ENCODE measurements at places on chromosomes 16 and 17. TPM values are rescaled to one million over a fixed set of nuclear protein-coding genes. Genes with fewer than 3 reads are reported as not detected.
A peak's percentile ranks its signal among the peaks of the same experiment; 100 is the strongest.

DNA sequence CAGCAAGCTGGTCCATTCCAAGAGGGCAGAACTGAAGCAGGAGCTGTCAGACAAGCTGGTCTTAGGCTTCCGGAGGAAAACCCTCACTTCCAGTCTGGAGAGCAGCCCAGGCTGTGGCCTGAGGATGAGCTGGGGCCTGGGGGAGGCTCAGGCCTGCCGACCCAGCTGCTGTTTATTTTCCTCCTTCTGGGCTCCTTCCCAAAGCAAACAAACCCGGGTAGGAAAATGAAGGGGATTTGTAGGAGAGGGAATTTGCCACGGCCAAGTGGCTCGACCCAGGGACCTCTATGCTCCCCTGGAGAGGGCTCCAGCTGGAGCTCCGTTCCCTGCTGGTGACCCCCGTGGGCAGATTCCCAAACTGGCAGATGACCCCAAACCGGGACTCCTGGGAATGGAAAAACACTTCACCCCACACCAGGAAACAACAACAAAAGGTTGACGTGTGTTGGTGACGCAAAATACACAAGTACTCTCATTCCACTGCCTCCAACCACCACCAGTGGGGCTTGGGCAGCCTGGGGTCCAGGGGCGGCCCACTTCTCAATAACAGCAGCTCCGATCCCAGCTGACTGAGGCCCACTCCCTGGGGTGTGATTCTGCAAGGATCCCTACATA is 8.8 kb downstream of the JUP start:
- DNase-seq = no peak
- peaks cover 24% of the 10 kb centered on the region for H3K4me1 ChIP-seq
- H3K27me3 ChIP-seq = no peaks in the 10 kb centered on the region
- H3K36me3 ChIP-seq = no peaks in the 10 kb centered on the region
- no peak overlapping the region for H3K4me3 ChIP-seq

GRCh38 chr17:57995076-57995956 is 7.3 kb upstream of the VEZF1 start:
- H3K27ac ChIP-seq = peak overlapping the region; percentile 19
- no peak overlapping the region for H3K4me3 ChIP-seq
- peaks cover 7% of the 10 kb centered on the region for H3K36me3 ChIP-seq
- DNase-seq = no peak
- peaks cover 43% of the 10 kb centered on the region for H3K4me1 ChIP-seq

DNA sequence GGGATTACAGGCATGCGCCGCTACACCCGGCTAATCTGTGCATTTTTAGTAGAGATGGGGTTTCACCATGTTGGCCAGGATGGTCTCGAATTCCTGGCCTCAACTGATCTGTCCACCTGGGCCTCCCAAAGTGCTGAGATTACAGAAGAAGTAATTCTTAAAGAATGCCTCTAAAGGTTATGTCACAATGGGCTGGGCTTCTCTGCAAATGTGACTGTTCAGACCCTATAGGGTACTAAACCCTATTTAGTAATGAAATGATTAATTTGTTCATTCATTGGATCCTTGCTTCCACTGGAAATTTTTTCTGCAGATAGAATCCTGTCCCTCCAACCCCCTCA is 108.8 kb upstream of the CORO6 start:
- no peak overlapping the region for H3K4me3 ChIP-seq
- H3K27me3 ChIP-seq = no peaks in the 10 kb centered on the region
- peaks cover 8% of the 10 kb centered on the region for H3K36me3 ChIP-seq
- H3K27ac ChIP-seq = no peak overlapping the region
- no peak for DNase-seq

DNA sequence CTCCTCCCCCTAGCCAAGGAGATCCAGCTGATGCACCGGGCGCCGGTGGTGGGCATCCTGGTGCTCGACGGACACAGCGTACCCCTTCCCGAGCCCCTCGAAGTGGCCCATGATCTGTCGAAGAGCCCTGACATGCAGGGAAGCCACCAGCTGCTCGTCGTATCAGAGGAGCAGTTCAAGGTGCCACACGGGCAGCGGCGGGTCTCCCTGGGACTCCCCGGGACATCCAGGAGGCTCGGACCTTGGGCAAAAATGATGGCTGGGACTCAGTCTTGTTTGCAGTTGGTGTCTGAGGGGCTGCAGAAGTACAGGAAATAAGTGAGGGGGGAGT is 15.8 kb upstream of the MYO15B start:
- H3K4me1 ChIP-seq = peaks cover under 1% of the 10 kb centered on the region
- DNase-seq = no peak

GRCh38 chr16:85369741-85370528 is 243.2 kb upstream of the GSE1 start:
- H3K27me3 ChIP-seq = no peaks in the 10 kb centered on the region
- H3K27ac ChIP-seq = no peak overlapping the region
- no peaks in the 10 kb centered on the region for H3K36me3 ChIP-seq
- DNase-seq = no peak
- H3K4me1 ChIP-seq = peaks cover 36% of the 10 kb centered on the region

DNA sequence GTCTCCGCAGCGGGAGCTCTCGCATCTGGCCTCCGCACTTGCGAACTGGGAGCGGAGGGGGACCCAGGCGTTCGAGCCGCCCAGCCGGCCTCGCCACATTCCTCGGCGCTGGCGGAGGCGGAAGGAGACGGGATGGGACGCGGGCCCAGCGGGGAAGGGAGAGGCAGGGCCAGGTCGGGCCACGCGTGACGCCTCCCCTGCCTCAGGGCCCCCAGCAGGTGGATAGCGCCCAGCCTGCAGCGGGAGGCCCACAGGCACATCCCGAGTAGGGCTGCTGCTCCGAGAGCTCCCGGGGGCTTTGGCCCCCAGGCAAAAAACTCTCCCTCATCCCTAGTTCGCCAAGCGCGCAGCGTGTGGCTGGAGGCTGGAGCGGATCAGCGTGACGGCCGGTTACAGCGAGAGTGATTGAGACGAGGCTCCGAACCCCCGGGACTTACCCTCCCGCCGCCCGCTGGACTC is 800 bp downstream of the PLEKHH3 start:
- peaks cover 3% of the 10 kb centered on the region for H3K27me3 ChIP-seq
- H3K4me1 ChIP-seq = peaks cover 34% of the 10 kb centered on the region
- H3K27ac ChIP-seq = peak overlapping the region; percentile 83
- peak overlapping the region; percentile 97 for H3K4me3 ChIP-seq
- no peak for DNase-seq

DNA sequence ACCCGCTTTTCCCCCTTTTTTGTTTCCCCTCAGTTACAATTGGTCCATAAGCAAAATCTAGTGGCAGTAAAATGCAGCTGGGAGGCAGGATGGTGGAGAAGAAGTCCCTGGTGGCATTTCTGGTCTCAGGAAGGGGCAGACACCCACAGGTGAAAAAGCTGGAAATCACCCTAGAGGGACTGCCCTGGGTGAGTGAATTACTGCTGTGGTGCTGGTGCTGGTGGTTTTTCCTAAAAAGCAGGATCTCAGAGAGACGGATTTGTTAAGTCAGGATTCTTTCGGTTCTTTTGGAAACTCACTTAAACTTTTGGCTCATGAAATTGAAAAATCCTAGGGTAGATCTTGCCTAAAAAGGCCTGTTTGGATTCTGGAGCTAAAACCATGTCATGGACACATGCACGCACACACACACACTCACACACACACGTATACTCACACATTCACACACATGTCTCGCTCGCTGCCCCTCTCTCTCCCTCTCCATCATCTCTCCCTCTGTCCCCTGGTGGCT is 65.8 kb downstream of the NKD1 start:
- H3K4me3 ChIP-seq = no peak overlapping the region
- H3K36me3 ChIP-seq = peaks cover 14% of the 10 kb centered on the region
- H3K27me3 ChIP-seq = no peaks in the 10 kb centered on the region
- H3K4me1 ChIP-seq = peaks cover 42% of the 10 kb centered on the region
- H3K27ac ChIP-seq = no peak overlapping the region

DNA sequence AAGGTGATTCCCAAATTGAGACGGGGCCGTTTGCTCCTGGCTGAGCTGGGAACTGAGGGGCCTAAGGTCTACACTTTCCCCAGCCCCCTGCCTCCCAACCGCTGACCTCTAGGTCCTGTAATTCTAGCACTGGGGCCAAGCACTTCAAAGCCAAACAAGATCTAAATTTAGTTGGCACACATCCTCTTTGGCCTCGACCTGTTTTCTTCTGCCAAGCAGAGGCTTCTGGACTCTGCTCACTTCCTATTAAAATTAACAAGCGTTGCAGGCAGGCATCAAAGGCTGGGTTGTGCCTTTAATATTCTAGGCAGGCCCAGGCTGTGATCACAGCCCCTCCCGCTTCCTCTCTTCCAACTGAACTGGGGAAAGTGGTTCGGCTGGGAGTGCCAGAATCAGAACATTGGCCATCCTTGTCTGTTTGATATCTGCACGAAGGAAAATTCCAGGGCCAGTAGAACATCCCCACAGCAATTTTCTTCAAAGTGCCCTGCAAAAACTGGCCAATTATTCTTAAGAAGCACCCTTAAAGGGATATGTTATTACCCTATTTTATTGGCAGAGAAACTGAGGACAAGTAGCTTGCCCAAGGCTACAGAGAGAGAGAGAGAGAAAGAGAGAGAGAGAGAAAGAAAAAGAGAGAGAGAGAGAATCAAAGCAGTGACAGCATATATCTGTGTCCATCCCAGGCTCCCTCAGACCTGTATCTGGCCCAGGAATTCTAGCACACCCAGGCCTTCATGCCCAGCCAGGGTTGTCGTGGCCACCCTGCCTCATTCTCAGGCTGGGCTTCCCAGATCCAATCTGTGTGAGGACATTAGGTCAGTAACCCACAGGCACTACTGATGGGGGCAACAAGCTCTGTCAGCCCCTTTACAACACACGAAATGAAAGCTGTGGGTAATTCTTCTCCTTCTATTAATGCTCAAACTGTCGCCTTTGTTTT is 12.8 kb upstream of the MT4 start:
- H3K27me3 ChIP-seq = peaks cover 28% of the 10 kb centered on the region
- H3K36me3 ChIP-seq = no peaks in the 10 kb centered on the region
- no peak overlapping the region for H3K27ac ChIP-seq
- DNase-seq = no peak
- H3K4me3 ChIP-seq = no peak overlapping the region
- peaks cover 12% of the 10 kb centered on the region for H3K4me1 ChIP-seq

GRCh38 chr17:44137891-44138709 is 3.6 kb upstream of the HROB start:
- H3K27ac ChIP-seq = peak overlapping the region; percentile 94
- peak overlapping the region; percentile 78 for H3K4me3 ChIP-seq
- peaks cover 12% of the 10 kb centered on the region for H3K4me1 ChIP-seq
- no peaks in the 10 kb centered on the region for H3K27me3 ChIP-seq

Gene SCNN1G
- total RNA-seq = 1.4 TPM

Gene PRAC1
- total RNA-seq = 0.88 TPM

Gene OR1A1
- not detected for total RNA-seq

Gene CFAP52
- total RNA-seq = not detected

Gene OR3A2
- not detected for total RNA-seq

Gene PIK3R6
- total RNA-seq = not detected
